Anterior cingulate cortex (tissue), 58 donors: ENCODE measurements at places on chromosomes 5 and 9.

- DNase-seq, result no peak
These were observed 27.8 kb upstream of the GLIS3 start for GRCh38 chr9:4327504-4328191.

- DNase-seq, result no peak
These were observed 13.3 kb downstream of the NR5A1 start for GRCh38 chr9:124493794-124494479.

DNA sequence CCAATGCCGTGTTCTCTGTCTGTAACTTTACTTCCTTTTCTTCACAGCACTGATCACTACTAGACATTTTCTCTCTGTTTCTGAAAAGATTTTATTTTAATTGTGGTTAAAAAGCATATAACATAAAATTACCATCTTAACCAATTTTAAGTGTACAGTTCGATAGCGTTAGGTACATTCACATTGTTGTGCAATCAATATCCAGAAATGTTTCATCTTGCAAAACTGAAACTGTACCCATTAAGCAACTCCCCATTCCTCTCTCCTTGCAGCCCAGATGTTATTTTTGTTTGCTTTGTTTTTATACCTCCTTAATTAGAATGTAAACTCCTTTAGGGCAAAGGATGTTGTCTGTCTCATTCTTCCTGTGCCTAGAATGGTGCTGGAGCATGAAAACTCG lies 47.5 kb downstream of the COL27A1 start:
- no peak for DNase-seq

GRCh38 chr5:113356487-113356886 lies 78.3 kb downstream of the TSSK1B start:
- no peak for DNase-seq

DNA sequence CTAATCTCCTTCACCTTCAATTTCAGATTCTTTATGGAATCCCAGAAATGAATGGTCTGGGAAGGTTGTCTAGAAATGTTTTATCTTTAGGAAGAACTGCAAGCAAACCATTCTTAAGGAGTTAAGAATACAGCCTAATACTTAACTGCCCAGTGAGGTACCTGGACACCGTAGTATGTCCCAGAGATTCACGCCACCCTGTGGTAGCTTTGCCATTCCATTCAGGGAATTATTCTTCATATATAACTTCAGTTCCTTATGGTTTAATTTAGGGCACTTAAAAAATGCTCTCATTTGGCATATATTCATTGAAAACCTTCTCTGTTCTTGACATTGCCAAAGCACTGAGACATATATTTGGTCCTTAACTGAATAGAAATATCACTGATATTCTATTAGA lies 49.7 kb downstream of the ACTBL2 start:
- no peak for DNase-seq

GRCh38 chr9:98766586-98766985 lies 29.8 kb downstream of the ANKS6 start:
- no peak for DNase-seq

GRCh38 chr5:109705596-109705995 lies 15.9 kb downstream of the MAN2A1 start:
- no peak for DNase-seq

DNA sequence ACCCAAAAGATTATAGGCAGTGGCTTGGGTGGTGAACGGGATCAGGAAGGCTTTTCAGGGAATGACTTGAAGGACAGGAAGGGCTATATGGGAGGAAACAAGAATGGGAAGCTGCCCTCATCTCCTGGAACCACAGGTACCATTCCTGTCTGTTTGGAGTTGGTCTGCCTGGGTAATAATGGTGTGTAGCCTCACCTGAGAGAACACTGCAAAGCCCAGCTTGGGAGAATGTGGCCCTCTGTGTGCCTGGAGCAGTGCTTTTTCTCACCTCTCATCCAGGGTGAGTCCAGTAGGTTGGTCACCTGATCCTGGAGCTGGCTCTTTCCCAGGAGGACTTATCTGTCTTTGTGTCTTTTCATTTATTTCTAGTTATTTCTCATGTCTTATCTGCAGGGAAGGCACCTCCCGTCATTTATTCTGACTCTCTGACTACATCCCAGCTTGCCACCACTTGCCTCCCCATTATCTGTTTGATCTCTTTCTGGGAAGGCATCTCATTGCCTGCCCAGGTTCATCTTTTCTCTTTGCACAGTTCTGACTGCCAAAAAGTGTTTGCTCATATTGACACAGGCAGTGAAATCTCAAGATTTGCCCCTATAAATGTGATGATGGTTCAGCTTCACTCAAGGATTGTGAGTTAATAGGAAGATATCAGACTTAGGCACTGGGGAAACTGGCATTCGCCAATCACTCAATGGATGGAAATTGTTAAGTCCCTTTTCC lies 22.5 kb upstream of the OR2S2 start:
- no peak for DNase-seq

DNA sequence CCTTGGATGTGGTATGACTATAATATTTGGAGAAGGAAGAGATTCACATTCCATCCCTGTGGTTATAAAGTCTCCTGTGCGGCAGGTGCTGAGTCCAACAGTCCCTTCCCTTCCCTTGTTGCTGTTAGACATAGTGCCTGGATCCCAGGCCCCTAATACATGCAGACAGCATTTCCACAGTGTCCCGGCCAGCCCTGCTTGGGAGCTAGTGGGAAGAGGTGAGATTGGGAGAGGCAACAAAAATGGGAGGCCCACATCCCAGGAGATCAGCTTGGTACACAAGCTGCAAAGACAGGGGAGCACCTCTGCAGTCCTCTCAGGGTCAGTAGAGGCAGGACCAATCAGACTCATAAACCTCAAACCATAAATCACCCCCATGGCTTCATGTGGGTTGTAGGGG lies 3.3 kb upstream of the NEURL1B start:
- DNase-seq, result no peak

DNA sequence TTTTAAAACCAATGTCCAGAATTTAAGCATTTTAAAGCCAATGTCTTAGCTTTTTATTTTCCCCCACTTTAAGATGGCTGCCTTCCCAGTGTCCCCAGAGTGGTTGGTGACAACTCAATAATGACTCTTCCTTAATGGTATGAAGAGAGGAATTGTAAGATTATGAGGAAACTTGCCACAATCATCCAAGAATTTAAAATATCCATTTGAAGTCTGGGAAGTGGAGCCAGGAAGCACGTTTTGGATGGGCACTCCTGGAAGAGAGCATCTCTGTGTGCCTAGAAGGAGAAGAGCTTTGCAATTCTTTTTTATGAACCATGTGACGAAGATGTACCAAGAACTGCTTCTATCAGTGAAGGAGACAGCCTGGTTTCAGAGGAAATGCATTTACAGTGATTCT lies 11.3 kb upstream of the IGFBPL1 start:
- DNase-seq, result no peak

DNA sequence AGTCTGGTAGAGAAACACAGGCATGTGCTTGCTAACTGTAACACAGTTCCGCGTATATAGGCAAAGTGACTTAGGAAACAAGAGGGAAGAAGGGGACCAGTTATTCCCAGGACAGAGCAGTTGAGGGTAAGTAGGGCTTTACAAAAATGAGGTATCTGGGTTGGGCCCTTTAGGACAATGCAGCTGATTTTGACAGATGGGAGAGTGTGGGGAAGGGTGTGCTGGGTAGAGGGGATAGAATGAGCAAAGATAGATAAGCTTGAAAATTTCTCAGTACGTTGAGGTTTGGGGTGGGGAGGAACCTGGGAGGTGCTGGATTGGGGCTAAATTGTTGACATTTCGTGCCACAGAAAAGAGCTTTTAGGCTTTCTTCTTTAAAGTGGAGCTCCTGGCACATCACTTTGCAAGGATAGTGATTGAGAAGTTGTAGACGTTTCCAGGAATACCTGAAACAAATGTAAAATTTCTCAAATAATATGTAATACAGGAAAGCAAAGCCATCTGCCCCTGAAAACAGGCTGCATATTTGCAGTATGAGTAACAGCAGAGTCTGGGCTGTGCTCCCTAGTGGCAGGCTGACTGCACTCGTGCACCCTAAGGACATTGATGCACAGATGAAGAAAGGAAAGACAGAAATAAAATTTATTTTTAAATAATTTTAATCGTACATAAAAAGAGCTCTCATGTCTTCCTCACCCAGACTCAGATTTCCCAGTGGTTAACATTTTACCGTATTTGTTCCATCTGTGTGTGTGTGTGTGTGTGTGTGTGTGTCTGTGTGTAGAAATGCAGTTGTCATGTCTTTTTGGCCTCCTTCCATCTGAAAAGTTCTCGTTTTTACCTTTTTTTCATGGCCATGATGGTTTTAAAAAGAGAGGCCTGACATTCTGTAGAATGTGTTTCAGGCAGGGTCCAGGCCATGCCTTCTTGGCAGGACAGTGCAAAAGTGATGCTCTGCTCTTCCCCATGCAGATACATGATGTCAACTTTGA lies 144.9 kb upstream of the DMRT1 start:
- DNase-seq, result no peak

GRCh38 chr5:4233671-4234070 lies 638.0 kb downstream of the IRX1 start:
- DNase-seq, result no peak

DNA sequence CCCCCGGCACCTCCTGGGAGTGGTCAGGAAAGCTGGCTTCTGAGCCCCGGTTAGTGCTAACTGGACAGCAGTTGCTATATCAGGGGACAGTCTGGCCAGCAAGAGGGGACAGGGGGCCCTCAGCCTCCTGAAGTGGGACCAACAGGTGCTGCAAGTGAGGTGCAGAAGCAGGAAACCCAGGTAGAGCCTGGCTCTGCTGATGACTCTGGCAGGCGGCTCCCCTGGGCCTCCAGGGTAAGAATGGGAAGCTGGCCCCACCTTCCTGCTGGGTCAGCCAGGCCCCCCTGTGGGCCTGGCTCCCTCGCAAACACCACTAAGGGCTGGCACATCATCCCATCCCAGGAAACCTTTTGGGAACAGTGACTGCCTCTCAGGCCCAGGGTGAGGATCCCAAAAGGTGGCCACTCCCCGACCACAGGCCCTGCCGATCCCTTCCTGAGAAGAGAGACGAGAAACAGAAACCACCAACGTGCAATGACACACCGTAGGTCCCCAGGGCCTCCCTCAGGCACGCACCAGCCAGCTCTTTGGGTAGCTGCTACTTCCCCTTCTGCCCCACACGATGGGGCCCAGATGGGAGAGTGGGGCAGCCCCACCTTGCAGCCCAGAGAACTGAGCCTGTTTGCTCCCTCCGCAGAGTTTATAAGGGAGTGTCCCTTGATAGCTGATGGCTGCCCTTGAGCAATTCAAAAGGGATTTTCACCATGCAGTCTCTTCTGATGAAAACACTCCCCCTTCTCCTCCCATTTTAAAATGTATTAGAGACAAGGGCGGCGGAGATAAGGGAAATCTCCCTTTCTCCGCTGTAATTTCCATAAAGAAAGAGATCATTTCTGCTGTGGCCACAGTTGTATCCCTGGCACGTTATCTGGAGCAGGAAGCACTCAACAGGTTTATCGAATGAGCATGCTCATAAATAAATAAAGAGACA lies 76.8 kb downstream of the STK10 start:
- DNase-seq, result no peak

DNA sequence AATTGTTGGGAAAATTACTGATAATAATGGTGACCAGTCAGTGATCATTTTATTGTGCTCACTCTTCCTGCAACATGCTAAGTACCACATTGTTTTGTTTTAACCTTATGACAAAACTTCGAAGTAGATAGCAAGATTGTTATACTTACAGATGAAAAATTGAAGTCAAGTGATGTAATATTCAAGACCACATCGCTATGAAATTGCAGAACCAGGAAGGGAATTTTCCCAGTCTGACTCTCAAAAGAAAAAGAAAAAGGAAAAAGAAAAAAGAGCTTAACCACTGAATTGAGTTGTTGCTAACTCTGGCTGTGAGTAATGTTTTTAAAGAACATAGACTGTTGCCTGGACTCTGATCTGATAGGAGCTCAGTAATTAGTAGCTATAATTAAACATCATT lies 170.6 kb upstream of the HAPLN1 start:
- no peak for DNase-seq

DNA sequence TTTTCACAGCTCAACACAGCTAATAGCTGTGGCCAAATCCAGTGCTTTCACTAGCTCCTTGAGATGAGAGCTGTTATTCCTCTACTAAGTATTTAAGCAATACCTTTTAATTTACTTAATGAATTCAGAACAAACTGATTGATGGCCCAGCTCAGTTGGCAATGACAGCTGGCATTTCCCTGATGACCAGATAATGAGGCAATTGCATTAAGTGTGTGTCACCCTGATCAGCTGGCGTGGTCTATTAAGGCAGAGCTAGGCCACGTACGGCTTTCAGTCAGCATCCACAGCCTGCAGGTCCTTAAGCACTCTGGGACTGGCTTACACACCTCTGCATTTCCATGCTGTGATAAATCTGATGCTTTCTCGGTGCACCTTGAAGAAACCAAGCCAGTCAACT lies 34.4 kb downstream of the TTLL11 start:
- DNase-seq, result no peak

- no peak for DNase-seq
These were observed 157.7 kb downstream of the SLF1 start for GRCh38 chr5:94776167-94776566.

DNA sequence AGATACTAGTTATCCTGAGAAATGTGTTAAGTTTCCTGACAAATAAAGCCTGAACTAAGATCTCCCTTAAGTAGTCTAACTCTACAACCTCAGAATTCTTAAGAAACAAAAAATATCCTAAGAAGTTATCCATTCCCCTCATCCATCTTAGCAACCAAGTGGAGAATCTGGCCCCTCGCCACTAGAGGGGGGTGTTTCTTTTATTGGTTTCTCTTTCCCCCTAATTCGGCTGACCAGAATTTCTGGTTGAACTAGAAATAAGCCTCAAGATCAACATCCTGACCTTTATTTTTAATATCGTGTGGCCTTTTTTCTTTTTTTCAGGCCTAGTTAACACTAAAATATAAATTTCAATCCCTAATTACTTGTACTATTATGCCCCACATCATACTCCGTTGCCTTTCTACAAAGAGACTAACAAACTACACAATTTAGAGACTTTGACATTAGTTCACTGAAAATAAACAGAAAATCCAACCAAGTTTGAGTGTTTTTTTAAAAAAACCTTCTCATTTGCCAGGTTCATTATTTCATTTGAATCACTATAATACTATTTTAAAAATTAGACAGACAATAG lies 14.3 kb upstream of the NR4A3 start:
- DNase-seq, result no peak

GRCh38 chr5:125200866-125201373 lies 454.5 kb upstream of the ZNF608 start:
- DNase-seq, result no peak

DNA sequence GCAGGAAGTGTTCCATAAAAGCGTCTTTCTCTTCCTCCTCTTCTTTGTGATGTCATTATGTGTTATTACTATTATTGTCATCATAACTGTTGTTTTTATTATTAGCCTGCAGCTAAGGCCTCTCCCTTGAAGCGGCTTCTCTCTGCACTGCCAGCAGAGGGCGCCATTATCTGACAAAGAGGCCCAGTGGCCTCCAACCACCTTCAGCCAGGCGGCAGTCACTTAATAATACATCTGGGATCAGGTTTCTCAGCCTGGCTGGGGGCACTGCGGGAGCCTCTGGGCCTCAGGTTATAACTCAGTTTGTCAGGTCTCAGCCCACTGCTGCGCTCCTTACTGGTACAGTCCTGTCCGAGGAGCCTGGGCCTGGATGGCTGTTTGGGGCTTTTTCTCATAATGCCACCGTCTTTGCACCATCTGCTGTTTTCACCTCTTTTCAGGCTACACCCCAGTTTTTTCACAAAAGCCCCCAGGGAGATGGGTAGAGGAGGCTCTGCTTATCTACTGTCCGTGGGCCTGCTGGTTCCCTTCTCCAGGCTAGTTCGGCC lies 281.9 kb downstream of the NSG2 start:
- no peak for DNase-seq
